ENCODE measurements at places on chromosomes 3 and 15.

GRCh38 chr3:150000641-150001040 lies 29.9 kb upstream of the PFN2 start:
- DNase-seq, result no peak

- no peak for DNase-seq
Measured at GRCh38 chr3:134361162-134361835, 12.9 kb downstream of the AMOTL2 start.

GRCh38 chr3:123053107-123053506 lies 13.7 kb upstream of the PDIA5 start:
- no peak for DNase-seq

DNA sequence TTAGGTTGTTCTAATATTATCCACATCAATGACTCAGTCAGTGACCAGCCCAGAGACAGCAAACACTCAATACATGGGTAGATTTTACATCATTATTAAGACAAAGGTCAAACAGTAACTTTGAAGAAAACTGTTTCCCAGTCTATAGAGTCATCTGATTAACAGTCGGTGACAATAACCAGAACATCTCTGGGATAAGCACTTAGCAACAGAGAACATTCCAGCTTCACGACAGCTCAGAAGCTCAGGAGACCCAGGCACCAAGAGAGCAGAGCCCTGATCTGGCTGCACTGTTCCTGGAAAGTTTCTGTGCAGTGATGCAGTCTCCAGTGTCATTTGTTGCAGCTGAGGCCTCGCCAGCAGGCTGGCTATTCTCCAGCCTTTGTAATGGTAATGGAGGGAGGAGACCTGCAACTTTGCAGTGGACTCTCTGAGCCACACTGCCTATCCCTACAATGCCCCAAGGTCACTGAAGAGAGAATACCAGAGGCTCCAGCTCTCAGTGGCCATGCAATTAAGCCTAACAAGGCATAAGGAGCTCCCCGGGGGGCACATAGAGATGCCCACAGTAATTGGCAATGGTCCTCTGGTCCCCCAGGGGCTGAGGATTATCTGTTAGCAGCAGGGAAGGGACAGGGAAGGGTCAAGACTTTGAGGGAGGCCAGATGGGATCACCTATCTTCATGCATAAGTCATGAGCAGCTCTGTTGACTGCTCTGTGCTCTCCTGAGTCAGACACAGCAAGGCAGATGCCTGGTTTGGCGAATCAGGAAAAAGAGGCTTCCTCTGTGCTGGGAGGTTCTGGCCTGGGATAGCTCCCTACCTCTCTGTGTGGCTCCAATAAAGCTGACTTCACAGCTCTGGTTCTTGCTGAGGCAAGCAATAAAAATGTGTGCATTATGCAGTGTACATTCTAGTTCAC lies 163.6 kb downstream of the CTNNB1 start:
- DNase-seq, result no peak

DNA sequence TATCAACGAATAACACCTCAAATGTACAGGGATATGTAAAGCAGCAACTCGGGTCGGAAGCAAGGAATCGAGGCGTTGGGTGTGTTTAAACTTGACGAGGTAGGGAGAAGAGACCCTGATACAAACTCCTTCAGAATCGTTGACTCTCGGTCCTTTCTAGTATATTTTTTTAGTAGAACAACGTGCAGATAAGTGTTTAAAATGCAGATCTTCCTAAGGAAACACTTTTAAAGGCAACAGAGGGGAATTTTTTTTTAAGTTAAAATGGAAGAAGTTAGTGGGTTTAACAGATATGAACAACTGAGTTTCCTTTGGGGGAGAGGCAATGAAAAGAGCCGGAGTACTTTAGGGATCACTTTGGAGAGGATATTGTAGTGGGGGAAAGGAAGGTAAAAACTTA lies 1.1 kb upstream of the KPNA4 start:
- no peak for DNase-seq

- DNase-seq, result no peak
Measured at GRCh38 chr15:79132770-79133169, 42.2 kb upstream of the RASGRF1 start.

GRCh38 chr3:41502481-41502880 lies 303.2 kb downstream of the CTNNB1 start:
- no peak for DNase-seq

DNA sequence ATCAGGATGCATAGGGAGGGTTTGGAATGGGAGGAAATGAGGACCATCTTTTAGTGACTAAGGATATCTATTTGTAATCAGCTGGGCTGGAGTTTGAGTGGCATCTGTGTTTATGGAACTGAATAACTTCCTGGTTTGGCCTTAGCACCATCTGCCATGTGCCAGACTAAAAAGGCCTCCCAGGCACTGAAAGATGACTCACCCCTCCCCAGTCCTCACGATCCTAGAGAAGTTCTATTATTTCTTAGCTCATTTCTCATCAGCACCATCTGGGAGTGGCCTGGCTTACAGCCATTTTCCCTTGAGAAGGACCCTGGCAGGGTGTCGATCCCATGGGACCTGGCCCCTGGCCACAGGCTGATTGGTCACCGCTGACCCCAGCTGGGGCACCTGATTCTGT lies 23.9 kb upstream of the CTXND1 start:
- DNase-seq, result no peak

GRCh38 chr15:34347951-34348638 lies 5.0 kb downstream of the NUTM1 start:
- DNase-seq, result no peak

DNA sequence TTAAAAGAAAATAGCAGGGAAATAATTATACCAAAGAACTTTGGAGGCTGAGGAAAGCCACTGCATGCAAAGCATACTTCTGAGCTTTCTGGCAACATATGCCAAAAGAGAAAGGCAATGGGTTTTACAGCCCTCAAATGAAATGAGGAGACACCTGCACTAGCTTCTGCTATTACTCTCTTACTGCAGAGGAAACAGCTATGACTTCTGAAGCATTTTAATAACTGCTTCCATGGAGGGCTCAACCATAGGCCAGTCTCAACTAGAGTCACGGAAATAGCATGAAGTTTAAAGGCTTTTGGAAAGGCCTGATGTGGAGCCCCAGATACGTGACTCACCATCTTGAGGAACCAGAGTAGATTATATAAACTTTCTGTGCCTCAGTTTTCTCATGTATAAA lies 114.8 kb downstream of the OXNAD1 start:
- DNase-seq, result no peak

GRCh38 chr3:46619845-46620778 lies 7.8 kb downstream of the FAM240A start:
- DNase-seq, result no peak

DNA sequence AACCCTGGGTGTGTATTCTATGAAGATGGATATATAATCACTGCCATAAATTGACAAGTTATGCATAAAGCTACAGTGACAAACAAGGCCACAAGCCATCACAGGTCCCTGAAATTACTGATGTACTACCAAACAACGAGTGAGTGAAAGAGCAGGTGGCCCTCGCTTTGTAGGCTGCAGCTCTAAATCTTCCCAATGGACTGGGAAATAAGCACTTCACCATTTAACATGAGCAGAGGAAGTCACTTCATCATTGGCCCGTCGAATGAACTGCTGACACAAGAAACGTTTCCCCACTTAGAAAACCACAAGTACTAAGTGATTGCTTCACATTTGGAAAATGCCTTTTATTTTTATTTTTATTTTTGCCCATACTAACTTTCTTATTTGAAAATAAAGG lies 218.0 kb downstream of the ZNF385D start:
- DNase-seq, result no peak

DNA sequence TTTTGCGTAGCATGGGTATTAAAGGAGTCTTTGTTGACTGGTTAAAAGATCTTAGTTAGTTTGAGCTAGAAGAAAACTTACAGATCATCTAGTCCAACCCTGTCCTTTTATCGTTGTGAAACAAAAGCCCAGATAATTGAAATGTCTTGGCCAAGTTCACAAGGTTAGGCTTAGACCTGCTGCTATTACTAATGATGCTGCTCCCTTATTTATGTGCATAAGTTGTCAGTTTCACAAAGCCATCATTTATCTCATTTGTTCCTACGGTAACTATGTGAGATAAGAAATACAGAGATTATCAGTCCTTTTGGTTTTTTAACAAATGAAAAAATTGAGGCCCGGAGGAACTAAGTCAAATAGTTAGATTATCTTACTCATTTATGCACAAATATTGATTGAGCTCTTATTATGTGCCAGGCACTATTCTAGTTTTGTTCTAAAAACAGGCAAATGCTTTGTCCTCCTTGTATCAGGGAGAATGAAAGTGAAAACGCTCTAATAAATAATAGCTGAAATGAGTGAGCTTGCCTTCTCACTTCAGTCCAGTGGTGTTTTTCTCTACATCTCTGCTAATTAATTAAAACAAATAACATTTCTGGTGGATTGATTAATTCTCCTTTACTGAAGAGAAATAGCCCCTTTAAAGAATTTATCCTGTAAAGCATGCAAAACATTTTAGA lies 49.1 kb upstream of the TPRG1 start:
- DNase-seq, result no peak

DNA sequence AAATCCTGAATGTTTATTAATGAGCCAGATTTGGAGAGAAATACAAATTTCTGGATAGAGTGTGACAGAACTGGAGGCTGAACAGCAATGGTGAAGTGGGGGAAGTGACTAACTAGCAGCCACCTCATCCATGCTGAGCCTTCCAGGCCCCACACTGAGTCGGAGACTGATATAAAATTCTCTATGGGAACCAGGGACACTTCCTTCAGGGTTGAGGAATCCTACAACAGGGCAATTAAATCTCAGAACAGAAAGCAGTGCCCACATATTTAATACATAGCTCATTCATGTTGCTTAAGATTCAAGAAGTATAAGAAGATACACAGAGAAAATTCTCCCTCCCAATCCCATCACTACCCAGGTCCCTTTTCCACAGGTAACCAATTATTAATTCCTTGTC lies 49.3 kb downstream of the HACD2 start:
- DNase-seq, result no peak

DNA sequence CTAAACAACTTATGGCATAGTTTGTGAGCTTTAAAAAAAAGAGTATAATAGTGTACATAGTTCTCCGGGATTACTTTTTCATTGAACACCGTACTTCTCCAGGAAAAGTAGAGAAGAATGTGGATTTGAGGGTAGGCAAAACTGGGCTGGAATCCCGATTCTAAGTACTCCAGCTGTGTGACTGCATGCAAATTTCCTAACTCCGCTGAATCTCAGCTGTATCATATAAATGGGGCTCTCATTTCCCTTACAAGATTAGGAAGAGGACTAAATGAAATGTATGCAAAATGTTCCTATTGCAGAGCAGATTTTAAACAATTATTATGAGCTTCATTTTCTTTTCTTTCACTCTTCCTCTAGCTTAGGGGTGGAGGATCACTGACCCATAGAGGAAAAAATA lies 70.3 kb upstream of the HERC1 start:
- no peak for DNase-seq

- DNase-seq, result no peak
Measured at GRCh38 chr3:52188556-52188955, 9.4 kb upstream of the ALAS1 start.

DNA sequence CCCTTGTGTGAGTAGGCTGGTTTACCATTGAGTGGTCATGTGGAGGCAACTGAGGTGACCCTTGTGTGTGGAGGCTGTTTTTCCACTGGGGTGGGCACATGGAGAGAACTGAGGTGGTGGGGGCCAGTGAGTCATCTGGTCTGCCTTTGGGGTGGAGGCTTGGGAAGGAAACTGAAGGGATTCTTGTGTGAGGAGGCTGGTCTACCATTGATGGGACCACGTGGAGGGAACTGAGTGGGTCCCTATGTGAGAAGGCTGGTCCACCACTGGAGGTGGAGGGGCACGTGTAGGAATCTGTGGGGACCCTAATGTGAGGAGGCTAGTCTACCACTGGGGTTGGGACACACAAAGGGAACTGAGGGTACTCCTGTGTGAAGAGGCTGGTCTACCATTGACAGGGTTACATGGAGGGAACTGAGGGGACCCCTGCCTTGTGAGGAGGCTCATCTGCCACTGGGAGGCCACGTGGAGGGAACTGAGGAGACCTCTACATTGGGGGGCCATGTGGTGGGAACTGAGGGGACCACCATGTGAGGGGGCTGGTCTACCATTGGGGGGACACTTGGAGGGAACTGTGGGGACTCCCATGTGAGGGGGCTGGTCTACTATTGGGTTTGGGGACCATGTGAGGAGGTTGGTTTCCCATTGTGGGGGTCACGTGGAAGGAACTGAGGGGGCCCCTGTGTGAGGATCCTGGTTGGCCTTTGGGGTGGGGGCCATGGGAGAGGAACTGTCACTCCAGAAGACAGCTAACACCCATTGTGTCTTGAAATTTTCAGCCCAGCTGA lies 164.5 kb downstream of the WNT7A start:
- DNase-seq, result no peak

- no peak for DNase-seq
Measured at GRCh38 chr15:37099319-37100108, 835 bp downstream of the MEIS2 start.

GRCh38 chr15:42146551-42147430 lies 9.6 kb downstream of the PLA2G4F start:
- DNase-seq, result no peak

DNA sequence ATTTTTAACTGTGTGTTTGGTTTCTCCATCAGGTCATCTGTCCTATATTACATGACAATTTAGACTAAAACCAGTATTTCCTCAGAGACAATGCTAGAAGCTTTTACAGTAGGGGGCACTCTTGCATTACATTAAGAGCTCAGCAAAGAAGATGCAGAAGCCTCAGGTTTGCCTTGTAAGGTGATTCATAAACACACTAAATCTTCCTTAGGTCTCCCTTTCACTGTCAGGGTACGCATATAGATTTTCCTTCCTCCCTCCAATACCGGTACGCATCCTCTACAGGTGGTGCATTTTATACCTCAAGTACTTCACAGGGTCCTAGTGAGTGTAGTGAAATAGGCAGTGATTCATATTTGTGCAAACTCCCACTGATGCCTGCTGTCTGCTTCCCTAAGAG lies 46.5 kb downstream of the CD86 start:
- DNase-seq, result peak; percentile 24

GRCh38 chr3:148773805-148774204 lies 53.8 kb upstream of the CPB1 start:
- no peak for DNase-seq

DNA sequence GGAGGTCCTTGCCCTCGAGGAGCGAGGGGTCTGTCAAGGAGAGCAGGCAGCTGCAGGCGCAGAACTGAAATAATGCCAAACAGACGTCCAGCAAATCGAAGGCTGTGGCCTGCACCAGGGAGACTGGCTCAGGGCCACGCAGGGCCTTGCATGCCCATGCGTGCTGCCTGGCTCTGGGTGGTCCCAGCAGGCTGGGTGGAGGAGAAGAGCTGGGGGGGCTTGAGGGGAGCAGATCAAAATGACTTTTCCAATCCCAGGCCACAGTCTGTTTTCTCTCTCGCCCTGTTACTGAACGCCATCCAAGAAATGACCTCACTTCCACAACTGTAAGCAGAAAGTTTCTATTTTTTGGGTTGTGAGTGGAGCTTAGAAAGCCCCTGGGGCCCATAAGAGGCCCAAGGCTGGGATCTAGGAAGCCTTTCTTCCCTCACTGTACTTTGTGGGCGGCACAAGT lies 96.9 kb upstream of the RPL32 start:
- DNase-seq, result no peak

All from non-pigmented ciliary epithelial cell (primary cell).